Left renal cortex interstitium (tissue), 4 donors: ENCODE measurements at places on chromosomes 13 and 19. TPM values are rescaled to one million over a fixed set of nuclear protein-coding genes. Genes with fewer than 3 reads are reported as not detected.

The PPP1R37 gene
- polyA plus RNA-seq, result 32.0 TPM

The CCDC194 gene
- polyA plus RNA-seq, result 5.6 TPM

The TBC1D4 gene
- polyA plus RNA-seq, result 55.0 TPM

The CYP4F2 gene
- 0.42 TPM for polyA plus RNA-seq

The KLK14 gene
- not detected for polyA plus RNA-seq

The SBK2 gene
- polyA plus RNA-seq, result 0.85 TPM

The CYP4F8 gene
- not detected for polyA plus RNA-seq

GRCh38 chr19:2110822-2111221 lies 14.1 kb downstream of the IZUMO4 start:
- DNase-seq, result no peak

- no peak for DNase-seq
Measured at GRCh38 chr19:8654591-8655339, 24.3 kb downstream of the NFILZ start.

- DNase-seq, result no peak
Measured at GRCh38 chr13:43127103-43127798, 103.9 kb downstream of the DNAJC15 start.

GRCh38 chr13:79987761-79988160 lies 353.2 kb downstream of the SPRY2 start:
- no peak for DNase-seq

GRCh38 chr19:17235300-17235970 lies 9.4 kb downstream of the OCEL1 start:
- DNase-seq, result no peak

- no peak for DNase-seq
Measured at GRCh38 chr19:4472174-4472974, at the start of gene HDGFL2. TSS of gene HDGFL2 (plus strand) at chr19:4472297. CDS start at chr19:4472351, 54 bp downstream.

DNA sequence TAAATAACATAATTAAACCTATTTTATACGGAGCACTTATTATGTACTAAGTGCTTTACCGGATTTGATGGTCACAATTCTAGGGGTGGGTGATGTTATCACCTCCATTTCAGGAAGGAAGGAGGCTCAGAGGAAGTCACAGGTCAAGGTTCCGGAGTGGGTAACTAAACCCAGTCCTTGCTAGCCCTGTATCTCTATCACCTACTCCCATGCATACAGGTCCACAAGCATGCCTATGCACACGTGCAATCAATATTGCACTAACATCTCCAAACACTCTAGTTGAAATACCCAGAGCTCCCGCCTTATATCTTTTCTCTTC lies 17.8 kb upstream of the FOSB start:
- DNase-seq, result no peak

DNA sequence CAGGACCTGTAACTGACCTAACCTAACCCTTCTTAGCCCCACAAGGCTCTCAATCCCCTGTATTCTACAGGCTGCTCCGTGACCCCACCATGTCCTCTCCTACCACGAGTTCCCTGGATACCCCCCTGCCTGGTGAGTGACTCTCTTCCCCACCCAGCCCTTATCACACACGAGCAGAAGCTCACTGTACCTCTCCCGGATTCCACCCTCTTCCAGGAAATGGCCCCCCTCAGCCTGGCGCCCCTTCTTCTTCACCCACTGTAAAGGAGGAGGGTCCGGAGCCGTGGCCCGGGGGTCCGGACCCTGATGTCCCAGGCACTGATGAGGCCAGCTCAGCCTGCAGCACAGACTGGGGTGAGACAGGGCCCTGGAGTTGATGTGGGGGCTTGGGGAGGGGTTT lies 1.3 kb downstream of the NR1H2 start:
- no peak for DNase-seq

- no peak for DNase-seq
Measured at GRCh38 chr19:14516746-14517438, 1.3 kb downstream of the DNAJB1 start.

GRCh38 chr19:10655457-10656312 lies 1.5 kb downstream of the ILF3 start:
- no peak for DNase-seq

DNA sequence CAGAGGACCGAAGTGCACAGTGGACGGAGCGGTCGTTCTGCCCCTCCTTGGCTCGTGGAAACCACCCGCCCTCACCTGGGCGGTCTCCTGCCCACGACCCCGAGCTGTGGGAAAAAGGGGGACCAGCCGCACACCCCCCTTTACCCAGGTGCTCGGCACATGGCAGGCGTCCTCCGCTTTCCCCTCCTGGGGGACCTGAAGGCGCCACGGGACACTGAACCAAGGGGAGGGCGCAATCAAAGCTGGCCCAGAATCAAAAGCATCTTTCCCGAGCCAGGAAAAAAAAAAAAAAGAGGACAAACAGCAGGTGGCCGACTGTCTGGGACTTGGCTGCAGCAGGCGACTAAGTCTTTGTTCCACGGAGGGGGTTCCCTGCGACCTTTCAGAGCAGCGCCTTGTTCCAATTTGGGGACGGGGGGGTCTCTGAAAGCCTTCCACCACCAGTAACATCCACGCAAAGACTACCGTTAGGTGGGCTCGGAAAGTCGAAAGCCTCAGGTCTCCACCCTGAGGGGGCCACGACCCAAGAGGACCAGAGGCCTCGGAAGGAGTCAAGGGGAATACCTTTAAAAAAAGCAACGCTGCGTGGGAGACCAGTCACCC lies 1.1 kb downstream of the MBD3 start:
- DNase-seq, result no peak

- DNase-seq, result no peak
Measured at GRCh38 chr13:109783815-109784589, 2.4 kb downstream of the IRS2 start.

- DNase-seq, result no peak
Measured at GRCh38 chr13:30111810-30112209, 195.5 kb downstream of the KATNAL1 start.

DNA sequence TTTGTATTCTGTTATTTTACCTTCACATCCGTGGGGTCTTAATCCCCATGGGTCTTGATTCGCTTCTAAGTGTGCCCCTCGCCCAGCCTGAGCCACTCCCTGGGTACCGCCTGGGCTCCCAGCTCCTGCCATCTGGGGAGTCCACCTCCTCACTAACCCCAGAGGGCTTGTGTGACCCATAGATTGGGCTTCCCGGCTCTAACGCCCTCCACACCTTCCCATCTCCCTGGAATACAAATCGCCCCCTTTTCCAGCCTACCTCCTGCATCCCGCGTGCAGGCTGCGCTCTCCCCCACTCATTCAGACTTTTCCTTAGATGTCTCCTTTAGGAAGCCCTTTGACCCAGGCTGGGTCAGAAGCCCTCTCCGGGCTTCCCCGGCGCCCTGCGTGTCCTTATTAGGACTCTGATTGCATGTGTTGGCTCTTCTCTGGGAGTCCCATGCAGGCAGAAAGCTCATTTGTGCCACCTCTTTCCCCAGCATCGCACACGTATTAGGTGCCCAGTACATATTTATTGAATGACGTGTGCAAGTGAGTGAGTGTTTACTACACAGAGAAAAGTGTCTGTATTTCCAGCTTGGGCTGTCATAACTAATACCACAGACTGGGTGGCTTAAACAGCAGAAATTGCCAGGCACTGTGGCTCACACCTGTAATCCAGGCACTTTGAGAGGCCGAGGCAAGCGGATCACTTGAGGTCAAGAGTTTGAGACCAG lies 757 bp downstream of the CCDC124 start:
- DNase-seq, result no peak

DNA sequence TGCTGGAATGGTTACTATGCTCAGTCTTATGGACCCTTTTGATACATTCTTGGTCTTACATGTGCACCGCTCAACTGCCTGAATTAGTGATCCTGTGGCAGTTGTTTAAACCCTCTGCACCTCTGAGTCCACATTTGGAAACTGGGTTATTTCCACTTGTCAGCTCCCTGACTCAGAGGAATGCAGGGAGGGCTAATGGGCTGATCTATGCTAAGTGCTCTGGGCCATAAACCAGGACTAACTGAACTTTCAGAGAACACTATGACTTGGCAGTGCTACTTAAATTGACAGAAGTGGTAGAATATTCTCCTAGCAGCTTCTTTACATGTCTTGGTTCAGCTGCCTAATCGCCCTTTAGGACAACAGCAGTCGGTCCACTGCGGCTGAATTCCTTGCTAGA lies 26.8 kb upstream of the MED4 start:
- no peak for DNase-seq

GRCh38 chr19:49654581-49654980 lies 11.1 kb downstream of the IRF3 start:
- no peak for DNase-seq

DNA sequence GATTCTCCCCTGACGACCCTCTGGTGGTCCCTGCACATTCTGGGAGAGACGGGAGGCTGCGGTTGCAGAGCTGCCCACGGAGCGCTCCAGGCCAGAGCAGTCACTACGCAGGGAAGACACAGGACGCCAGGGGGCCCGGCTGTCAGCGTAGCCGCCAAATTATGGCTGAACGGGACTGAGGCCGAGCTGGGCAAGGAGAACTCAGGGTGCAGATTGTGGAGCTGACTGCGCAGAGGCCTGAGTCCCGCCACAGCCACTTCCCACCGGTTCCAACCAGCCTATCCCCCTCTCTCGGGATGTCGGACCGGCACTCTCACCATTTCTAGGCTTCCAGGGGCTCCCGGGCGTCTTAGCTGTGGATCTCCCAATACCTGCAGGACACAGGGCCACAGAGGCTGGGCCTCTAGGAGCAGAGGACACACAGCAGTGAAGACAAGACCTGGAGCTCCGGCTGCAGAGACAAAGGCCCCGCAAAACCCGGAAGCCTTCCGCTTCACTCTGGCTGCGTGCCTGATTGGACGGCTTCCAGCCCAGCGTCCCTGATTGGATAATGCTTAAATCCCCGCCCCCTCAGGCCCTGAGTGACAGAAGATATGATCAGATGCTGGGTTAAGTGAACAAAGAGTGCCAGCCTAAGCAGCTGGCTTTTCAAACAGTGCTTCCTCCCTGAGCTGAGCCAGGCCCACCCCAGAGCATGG lies at the start of gene ZNF737:
TSS of gene ZNF737 (minus strand) at position 461 of the 698 bp plus-strand sequence. CDS start at position 320, 141 bp downstream.
- peak; percentile 91 for DNase-seq

- no peak for DNase-seq
Measured at GRCh38 chr13:76677043-76677442, 209.2 kb downstream of the KCTD12 start.

DNA sequence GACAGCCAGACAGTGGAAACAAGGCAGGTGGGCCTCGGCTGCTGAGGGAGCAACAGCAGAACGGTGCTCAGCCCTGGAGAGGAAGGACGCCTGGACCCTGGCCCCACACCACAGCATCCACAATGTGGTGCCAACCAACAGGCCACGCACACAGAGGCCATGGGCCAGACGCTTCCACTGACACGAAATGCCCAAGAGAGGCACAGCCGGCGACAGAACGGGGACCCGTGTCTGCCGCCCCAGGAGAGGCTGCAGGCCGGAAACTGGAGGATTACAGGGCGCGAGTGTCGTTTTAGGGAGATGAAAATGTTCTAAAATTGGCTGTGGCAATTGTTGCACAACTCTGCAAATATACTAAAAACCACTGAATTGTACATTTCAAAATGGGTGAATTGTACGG lies 69.7 kb downstream of the RASA3 start:
- no peak for DNase-seq

DNA sequence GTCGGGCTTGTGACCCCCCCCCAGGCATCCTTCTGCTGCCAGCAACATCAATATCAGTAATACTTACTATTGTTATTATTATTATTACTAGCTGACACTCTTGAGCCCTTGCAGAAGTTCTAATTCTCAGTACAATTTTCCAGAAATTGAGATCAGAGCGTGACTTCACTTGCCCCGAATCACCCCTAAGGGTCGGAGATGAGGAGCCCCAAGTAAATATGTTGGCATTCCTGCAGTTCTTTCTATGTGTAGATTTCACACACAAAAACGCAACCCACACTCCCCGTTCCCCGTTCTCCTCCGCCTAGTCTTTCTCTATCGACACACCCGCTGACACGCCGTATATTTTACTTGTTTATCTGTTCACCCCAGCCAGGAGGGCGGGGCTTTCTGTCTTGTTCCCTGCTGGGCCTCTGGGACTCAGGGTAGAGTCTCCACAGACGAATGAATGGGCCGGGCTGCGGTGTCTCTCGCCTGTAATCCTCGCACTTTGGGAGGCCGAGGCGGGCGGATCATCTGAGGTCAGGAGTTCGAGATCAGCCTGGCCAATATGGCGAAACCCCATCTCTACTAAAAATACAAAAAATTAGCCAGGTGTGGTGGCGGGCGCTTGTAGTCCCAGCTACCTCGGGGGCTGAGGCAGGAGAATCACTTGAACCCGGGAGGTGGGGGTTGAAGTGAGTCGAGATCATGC lies 14.7 kb downstream of the TLE5 start:
- DNase-seq, result no peak

- DNase-seq, result no peak
Measured at GRCh38 chr13:113732961-113733950, 25.8 kb upstream of the TMEM255B start.

DNA sequence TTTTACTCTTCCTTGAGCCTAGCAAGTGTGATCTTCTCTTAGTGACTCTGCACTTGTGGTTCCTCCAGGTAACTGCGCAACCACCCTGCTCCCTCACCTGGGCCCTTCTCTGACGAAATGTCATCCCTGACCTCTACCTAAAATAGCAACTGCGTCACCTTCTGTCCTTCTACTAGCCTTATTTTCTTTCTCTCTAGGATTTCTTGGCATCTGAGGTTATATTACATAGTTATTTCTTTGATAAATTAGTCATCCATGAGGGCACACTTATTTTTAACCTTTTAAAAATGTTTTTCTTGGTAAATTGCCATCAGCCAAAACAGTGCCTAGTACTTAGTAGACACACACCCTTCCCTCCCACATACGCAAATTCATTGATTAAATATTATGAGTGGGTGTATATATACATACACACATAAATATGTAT lies 355.5 kb downstream of the ENOX1 start:
- no peak for DNase-seq

DNA sequence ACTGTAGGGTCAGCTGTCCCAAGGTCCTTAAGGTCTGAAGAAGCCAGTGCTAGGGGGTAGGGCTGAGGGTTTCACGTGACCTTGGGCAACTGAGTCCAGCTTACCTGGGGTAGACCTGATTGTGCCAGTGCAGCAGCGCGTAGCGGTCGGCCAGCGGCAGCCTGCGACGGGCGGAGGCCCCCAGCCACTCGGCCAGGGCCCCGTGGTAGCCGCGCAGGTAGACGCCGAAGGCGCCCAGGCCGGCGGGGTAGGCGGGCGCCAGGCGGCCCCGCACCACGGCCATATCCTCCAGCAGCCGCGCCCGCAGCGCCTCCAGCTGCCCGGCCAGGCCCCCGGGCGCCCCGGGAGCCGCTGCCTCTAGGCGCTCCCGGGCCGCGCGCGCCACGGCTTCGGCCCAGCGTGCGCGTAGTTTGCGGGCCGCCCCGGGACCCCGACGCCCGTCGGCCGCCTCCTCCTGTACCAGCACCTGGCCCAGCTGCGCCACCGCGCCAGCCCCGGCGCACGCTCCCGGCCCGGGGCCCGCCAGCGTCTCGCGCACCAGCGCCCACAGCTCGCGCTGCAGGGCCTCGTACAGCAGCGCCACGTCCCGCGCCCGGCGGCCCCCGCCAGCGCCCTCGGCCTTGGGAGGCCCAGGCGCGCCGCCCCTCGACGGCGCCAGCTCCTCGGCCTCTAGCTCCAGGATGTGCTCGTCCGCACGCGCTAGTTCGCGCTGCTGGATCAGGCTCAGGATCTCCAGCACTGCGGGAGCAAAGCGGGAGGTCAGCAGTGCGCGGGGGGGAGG lies 10.9 kb downstream of the EXOC3L2 start:
- DNase-seq, result no peak

- no peak for DNase-seq
Measured at GRCh38 chr13:41402691-41403511, 54.4 kb upstream of the RGCC start.
